ENCODE measurements at places on chromosomes 3 and 15.

DNA sequence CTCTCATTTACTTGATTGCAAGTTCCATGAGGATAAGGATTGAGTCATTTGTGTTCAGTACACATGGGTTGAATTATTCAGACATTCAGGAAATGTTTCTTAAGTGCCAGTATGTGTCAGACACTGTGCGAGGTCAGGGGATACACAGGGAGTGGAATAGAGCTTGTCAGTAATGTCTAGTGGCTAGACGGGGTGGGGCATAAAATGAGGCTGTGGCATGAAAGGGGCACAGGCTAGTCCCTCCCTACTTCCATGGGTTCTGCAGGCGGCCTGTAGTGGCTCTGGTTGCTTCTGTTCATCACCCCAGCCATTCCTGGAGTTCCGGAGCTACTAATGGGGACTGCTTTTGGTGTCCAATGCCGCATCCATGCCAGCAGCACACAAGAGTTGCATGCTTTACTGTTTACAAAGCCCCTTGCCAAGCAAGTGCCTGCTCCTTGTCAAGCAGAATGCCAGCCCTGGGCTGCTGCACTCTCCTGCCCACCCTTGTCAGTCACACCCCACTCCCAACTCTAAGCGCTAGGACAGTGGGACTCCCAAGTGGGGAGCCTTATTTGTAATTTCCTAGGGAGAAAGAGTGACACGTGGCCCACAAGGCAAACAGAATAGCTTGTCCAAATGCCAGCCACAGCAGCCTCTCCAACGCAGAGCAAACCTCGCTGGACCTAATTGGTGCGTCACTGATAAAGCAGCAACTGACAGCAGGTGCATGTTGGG is 70.8 kb downstream of the RAB11A start:
- no peak for DNase-seq

DNA sequence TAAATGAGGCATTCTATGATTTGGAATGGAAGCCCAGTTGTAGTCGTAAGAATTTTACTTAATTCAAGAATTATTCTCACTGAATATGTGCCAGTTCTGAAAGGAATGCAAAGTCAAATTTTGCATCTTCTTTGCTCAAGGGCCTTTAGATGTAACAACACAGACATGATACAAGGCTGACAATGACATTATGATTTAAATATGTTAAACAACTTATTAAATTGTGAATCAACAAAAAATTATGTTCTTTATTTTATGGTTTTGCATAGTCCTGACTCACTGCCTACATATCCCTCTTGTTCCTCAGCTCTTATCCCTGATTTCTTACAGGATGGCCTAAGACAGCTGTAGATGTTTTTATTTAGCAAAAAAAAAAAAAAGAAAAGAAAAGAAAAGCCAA is 170.9 kb upstream of the NR2E3 start:
- DNase-seq, result no peak

DNA sequence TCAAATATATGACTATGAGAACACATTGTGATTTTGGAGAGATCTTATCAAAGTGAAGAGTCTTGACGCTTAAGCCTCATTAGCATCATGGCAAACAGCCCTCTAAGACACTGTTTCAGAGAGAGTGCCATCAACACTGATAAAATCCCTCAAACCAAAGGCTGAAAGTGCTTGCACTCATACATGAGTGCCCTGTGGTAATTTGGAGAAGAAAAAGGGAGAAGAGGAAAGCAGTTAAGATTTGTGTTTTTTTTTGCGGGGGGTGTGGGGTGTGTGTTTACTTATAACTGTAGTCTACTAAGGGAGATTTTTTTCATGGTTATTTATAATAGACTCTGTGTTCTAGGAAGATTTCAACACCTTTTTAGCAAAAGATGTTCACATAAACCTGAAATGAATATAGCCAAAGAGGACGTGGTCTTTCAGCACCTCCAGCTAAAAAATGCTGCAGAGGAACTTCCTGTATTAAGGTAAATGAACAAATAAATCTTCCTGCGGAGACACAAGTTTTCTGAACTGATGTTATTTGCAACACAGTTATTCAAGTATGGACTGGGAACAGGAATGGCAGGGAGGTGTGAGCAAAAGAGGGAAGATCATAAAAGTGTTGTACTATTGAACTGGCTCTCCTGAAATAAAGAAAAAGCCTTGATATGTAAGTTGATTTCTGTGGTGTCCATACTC is 81.9 kb upstream of the TGFBR2 start:
- no peak for DNase-seq

GRCh38 chr3:9279966-9280365 is 30.5 kb upstream of the SRGAP3 start:
- DNase-seq, result no peak

DNA sequence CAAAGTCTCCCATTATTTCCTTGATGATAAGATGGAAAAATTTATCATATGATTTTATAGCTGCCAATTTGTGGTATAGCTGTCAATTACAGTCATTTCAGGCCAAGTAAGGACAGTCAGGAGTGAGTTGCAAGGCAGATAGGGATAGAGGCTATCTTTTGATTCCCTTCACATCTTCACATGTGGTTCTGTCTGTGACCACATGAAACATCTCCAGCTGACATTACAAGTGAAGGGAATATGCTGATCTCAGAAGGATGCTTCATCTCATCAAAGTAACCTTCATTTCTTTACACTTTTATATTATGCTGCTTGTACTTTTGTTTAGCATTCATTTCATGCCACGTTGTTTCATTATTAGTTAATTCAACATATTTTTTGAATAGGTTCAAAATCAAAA is 136.9 kb upstream of the CFAP20DC start:
- no peak for DNase-seq

DNA sequence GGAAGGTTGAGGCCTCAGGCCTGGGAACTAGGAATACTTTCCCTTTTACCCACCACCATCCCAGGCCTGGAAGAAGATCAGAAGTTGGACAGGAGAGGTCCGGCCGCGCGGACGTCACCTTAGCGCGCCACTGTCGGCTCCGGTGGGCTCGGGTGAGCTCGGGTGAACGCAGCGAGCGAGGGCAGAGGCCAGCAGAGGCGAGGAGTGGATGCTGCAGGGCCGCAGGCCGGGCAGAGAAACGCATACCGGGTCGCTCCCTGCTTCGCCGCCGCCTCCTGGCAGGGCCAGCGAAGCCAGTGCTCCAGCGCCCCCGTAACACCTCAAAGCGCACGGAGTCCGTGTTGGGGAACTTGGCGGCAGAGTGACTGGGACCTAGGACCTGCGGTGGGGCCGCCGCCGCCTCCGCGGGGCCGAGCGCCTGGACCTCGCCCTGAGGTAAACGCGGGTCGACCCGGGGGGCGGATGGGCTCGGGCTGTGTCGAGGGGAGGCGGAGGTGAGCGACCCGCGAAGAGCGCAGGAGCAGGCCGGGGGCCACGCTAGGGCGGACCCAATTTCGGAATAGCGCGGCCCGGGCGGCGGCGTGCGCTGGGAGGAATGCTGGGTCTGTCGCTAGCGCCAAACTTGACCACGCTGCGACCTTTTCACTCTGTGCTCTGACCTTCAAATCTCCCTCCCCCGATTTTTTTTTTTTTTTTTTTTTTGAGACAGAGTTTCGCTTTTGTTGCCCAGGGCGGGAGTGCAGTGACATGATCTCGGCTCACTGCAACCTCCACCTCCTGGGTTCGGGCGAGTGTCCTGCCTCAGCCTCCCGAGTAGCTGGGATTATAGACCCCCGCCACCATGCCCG is 1.6 kb downstream of the CYP11A1 start:
- no peak for DNase-seq

DNA sequence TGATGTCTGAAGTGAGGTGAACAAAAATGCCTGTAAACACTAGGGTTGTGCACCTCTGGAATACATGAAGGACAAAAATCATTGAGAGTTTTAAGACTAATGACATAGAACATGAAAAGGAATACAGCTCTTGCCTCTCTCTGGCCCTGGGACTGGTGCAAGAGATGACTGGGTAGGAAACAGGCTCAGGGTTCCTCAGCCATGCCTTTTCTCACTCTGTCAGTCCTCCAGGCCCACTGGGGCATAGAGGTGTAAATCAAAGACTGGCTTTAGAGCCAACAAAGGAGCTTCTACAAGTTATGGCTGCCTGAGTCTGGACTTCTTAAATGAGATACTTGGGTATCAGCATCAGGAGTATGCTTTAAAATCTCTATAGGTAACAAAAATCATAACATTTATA is 554.7 kb upstream of the KCNMB2 start:
- DNase-seq, result no peak

DNA sequence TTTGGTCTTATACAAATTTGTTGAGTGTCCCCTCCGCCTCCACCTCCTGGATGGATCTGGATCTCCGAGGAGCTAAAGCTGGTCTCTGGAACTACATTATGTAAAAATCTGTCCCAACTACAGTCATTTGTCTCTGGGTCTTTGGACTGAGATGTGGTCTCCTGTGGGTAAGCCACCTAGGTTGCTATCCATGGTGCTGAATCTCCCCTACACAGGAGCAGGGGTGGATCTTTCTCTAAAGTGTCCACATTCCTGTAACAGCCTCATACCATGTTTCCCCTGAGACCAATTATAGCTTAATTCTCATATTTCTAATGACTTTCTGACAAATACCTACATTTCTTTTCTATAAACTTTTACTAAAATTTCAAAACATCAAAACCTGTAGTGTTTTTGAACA is 625.8 kb downstream of the TAFA4 start:
- peak; percentile 5 for DNase-seq

DNA sequence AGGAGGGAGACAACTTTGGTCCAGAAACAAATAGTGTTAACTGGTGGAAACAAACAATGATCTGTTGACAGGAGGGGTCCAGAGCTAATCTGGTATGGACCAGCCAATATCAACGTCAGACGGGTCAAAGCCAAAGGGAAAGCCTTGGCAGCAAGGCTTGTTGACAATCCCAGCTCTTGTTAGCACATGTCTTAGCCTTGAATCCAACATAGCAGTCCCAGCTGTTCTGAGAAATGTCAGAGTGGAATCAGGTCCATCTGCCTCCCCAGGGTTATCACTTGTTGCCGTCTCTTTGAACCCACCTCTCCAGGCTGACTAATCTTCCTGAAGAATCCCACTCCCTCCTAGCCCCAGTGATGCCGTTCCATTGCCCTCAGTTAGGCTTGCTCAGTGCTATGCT is 404.6 kb upstream of the MCTP2 start:
- no peak for DNase-seq

DNA sequence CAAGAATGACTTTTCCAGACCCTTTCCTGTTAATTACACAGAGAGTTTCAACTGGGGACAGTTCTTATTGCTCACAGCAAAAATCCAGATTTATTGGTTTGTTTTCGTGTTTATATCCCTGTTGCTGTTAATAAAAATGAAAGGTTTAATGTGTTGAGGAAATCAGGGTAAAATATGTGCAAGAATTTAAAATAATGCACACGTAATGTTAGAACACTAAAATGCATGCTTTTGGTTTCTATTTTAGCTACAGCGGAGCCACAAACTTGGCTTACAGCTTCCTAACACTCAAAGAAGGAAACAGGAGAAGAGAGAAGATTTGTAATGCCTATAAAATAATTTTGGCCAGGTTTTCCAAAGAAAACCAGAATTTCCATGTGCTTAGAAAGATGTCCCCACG is 62.7 kb downstream of the CASR start:
- no peak for DNase-seq

DNA sequence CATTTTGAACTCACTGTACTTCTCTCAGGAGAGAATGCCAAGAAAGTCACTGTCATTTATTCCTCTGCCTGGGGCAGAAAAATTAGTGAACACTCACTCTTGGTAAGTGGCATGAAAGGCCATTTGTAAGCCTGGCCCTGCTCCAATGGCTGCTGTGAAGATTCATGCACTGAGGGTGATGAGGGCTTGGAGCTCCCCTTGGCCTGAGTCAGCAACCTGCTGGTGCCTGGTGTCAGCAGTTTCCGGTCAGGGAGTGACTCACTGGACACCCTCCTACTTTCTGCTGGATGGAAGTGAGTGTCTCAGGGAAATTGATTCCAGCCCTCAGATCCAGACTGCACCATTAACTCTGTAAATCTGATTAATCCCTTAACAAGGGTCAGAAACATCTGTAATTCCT is 37.6 kb downstream of the TRA2B start:
- DNase-seq, result no peak

DNA sequence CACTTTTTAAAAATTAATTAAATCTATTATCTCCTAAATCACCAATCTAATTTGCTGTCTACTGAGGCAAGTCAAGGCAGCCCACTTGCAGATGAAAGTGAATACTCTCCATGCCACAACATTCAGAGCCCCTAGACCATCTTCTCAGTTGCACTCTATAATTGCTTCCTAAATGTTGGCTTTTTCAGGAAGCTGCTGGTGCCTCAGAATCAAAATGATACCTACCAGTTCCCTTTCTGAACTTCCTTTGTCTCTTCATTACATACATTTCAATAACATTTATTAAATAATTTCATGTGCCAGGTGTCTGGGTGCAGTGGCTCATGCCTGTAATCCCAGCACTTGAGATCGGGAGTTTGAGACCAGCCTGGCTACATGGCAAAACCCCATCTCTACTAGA is 124.1 kb downstream of the SERPINI1 start:
- DNase-seq, result no peak
